ENCODE measurements at places on chromosomes 3 and 15.

DNA sequence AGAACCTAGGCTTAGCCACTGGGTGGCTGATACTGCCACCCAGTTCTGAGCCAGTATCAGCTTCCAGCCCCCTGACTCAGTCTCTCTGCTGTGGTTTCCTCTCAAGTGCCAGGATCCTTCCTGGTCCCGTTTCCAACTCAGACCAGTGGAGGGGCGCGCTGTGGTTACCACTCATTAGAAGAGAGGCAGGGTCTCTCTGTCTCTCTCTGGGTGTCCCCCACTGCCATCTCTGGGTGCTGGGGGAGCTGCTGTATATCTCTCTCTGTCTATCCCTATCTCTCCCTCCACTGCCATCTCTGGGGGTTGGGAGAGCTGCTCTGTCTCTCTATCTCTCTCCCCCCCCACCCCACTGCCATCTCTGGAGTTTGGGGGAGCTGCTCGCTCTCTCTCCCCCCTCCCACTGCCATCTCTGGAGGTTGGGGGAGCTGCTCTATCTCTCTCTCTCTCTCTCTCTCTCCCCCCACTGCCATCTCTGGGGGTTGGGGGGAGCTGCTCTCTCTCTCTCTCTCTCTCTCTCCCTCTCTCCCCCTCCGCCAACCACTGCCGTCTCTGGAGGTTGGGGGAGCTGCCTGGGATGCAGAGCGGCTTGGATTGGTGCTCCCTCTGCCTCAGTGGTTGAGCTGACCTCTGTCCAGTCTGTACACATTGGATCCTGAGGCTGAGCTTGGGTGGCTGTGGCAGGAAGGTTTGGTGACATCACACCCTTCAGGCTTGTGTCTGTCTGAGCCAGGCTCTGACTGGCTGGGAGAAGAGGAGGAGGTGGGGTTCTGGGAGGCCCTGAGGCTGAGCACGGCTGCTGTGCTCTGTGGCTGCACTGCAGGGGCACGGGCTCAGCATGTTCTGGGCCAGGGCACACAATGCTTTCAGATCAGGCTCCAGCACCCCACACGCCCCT lies 98.9 kb downstream of the APBA2 start:
- peak; percentile 24 for DNase-seq

DNA sequence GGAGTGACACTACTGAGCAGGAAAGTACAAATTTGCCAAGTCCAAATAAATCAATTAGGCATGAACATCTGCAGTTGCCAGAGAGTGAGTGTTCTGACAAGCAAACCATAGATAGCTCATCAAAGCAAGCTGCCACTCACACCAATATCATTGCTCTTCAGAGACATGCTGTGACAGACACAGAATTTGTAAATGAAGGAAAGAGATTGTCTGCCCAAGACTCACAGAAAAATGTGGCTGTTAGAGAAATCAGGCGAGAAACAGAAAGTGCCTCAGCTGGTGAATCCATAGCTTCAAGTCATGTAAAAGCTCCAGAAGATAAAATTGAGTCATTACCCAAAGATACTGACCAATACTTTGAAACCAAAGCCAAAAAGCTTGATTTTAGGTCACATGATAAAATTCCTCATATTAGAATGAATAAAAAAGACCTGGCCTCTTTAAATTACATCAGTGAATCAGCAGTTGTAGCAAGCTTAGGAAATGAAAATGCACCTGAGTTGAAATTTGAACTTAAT lies 50.8 kb downstream of the CRYBG3 start:
- no peak for DNase-seq

DNA sequence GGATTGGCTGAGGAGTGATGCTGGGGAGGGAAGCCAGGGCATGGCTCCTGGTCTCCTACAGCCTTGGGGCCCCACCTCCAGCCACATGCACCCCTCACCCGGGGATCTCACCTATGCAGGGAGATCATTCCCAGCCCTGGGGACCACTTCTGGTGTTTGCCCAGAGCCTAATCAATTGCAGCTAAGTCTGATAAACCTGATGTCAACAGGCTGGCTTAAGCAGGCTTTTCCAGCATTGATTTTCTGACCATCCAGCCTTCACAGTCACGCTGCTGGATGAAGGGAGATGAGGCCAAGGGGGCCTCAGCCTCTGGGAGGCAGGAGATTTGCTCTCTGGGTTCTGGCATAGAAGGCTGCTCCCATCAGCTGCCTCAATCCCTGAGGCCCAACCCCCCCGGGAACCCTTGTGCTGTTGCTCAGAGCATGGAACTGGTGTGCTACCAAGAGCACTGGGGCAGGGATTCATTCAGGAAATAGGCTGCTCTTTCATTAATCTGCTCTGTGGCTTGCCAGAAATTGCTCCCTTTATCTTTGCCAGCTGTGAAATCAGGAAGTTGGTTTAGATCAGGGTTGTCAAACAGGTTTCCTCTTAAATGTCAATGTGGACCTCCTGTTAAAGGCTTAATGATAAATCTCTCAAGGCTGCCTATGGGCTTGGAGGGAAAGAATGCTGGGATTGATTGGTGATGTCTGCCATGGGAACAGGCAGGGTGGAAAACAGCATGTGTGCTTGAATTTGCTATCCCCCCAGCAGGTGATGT lies 19.0 kb downstream of the FAM3D start:
- no peak for DNase-seq

GRCh38 chr3:161443921-161444693 lies 52.5 kb upstream of the OTOL1 start:
- no peak for DNase-seq

DNA sequence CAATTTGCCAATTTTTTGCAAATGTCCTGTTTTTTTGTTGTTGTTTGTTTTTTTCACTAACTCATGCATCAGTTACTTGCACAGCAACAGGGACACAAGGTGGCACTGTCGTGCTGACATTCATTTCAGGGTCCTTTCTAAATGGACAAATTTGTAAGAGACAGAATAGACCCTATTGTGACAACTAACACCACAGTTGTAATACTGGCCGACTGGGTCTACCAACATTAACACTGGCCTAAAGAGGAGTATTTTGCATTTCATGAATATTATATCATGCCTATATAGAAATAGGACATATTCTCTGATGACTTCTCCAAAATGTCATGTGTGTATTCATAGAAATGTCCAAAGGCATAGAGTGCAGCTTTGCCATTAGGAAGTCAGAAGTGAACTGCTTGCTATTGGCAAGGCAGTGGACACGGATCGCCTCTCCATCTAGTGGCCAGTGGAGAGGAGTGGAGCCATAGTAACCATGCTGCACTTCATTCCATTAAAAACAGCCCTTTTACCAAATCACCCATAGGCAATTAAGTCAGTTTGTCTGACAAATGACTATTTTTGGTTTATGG lies 54.8 kb downstream of the ZBTB20 start:
- peak; percentile 30 for DNase-seq

DNA sequence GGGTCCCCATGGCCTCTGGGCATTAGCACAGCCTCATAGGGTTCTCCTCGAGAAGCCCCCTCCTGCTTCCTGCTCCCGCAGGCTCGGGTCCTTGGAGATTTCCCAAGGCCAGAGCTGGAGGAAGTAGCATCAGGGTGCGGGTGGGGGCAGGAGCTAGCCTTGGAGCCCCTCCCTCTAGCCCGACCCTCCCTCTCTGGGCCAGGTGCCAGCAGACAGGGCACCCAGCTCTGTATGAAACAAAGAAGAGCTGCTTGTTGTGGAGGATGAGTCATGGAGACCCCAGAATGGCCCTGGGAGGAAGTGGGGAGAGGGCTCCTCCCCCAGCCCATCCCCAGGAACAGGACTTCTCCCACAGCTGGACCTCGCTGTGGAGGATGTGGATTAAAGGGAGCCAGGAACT lies 29.2 kb downstream of the EPHB3 start:
- DNase-seq: no peak

GRCh38 chr3:44802011-44802410 lies 40.4 kb downstream of the KIF15 start:
- no peak for DNase-seq
